ENCODE measurements at places on chromosomes 2 and 18.
A peak's percentile ranks its signal among the peaks of the same experiment; 100 is the strongest.

DNA sequence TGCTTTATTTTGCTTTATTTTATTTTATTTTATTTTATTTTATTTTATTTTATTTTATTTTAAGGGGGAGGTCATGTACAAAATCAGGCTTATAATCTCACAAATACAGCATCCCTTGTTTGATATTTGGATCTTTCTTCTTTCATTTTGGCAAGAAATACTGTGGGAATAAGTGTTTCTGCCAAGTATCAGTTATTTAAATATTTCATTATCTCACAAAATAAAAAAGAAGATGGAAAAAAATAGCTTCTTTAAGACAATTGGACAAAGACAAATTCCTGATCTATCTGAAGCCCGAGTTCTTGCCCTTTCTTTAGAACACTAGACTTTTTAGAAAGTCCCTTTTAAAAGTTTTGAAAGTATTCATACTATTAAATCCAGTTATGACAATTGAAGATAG lies 560.5 kb upstream of the ZEB2 start:
- no peak for DNase-seq

GRCh38 chr2:82857967-82858366 lies 1601.1 kb downstream of the SUCLG1 start:
- DNase-seq, result no peak

DNA sequence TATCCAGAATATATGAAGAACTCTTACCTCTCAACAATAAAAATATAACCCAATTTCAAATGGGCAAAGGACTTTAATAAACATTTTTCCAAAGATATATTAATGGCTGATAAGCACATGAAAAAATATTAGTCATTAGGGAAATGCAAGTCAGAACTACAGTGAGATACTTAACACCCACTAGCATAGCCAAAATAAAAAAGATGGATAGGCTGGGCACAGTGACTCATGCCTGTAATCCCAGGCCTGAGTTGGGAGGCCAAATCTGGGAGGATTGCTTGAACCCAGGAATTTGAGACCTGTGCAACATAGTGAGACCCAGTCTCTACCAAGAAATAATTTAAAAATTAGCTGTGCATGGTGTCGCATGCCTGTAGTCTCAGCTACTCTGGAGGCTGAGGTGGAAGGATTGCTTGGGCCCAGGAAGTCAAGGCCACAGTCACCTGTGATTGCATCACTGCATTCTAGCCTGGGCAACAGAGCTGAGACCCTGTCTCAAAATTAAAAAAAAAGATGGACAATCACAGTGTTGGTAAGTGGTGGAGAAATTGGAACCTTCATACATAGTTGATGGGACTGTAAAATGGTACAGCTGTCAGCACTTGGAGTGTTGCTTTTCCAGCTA lies 25.1 kb downstream of the MARCHF7 start:
- DNase-seq, result peak; percentile 27

GRCh38 chr2:72685638-72686213 lies 140.1 kb downstream of the EXOC6B start:
- DNase-seq, result no peak

- no peak for DNase-seq
Measured at GRCh38 chr18:50125456-50125855, 69.5 kb downstream of the MYO5B start.

DNA sequence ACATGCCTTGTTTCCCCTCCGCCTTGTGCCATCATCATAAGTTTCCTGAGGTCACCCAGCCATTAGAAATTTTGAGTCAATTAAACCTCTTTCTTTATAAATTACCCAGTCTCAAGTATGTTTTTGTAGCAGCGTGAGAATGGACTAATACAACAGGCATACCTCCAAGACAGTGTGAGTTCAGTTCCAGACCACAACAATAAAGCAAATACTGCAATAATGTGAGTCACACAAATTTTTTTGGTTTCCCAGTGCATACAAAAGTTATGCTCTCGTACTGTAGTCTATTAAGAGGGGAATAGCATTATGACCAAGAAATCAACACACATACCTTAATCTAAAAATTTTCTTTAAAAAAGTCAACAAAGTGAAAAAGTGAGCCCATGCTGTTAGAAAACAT lies 217.2 kb downstream of the NR4A2 start:
- peak; percentile 26 for DNase-seq

DNA sequence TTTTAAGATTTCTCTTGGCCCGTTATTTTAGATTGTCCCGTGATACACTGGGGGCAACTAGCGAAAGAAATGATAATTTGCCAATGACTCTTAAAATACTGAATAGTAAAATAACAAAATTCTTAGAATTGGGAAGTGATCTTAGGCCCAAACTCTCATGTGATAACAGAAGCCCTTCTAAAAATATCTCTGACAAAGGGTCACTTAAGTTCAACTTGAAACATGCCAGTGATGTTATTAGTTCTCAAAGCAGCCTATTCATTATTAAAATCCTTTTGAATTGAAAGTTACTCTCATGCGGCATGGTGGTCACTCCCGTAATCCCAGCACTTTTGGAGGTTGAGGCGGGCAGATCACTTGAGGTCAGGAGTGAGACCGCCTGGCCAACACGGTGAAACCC lies 920.9 kb downstream of the NRXN1 start:
- no peak for DNase-seq

DNA sequence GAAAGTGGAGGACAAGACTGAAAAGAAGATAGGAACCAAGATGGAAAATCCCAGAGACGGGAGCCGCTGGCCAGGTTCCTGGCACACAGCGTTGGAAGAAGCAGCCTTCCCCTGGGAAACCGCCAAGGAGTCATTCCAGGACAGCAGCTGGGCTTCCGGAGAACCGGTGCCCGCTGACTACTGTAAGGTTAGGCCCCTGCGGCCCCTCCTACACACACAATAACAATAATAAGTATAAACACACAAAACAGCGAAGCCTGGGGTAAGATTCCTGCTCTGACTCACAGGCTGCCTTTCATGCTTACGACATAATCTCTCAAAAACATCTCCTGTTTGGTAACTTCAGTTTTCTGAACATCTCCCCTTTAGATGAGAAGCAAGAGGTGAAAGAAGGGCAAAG lies 28.1 kb upstream of the MYCN start:
- no peak for DNase-seq

DNA sequence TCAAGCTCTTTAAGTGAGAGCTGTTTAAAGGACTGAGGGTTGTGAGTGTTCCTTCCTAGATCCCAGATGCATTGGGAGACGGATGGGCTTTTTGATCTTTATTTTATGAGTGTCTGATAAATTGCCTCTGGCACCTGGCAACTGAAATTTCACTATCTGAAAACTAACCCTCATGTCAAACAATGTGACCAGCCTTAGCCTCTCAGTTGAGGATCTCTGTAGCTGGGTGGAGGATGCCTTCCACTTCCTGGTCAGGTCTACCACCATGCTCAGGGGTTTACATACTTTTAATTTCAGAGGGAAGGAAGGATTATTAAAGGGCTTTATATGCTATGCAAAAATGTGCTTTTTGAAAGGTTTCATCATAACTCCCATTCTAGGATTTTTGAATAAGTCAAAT lies 70.5 kb upstream of the NT5C1B start:
- DNase-seq, result no peak

GRCh38 chr2:106119074-106119473 lies 75.0 kb downstream of the UXS1 start:
- no peak for DNase-seq

DNA sequence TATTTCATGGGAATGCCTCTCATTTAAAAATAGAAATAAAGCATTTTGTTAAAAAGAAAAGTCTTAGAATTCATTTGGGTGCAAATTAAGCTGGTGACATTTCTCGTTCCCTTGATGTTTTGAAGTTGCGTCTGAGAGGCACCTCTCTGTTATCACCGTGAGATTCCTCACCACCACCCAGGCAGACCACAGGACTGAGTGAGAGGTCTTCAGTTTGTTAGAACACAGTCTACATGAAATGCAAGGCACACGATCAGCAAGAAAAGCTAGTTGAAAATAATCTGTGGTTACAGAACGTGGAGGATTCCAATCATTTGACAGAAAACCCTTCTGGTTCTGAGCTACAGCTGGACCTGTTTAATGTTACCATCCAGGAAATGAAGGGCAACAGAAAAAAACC lies 116.0 kb downstream of the UXS1 start:
- no peak for DNase-seq

DNA sequence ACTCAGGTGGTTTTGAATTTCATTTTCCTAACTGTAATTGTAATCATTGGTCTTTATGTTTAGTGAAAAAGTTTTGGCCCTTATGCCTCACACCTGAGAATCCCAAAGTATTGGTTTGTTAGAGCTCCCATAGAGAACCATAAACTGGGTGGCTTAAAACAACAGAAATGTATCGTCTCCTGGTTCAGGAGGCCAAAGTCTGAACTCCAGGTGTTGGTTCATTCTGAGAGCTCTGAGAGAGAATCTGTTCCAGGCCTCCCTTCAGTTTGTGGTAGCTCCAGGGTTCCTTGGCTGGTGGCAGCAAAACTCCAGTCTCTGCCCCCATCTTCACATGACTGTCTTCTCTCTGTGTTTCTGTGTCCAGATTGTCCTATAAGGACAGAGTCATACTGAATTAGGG lies 11.0 kb downstream of the IL37 start:
- no peak for DNase-seq

- no peak for DNase-seq
Measured at GRCh38 chr2:160425434-160426151, 68.0 kb downstream of the RBMS1 start.

- DNase-seq, result no peak
Measured at GRCh38 chr2:19250906-19251305, 107.5 kb downstream of the OSR1 start.

- no peak for DNase-seq
Measured at GRCh38 chr2:76314271-76315020, 603.7 kb upstream of the GCFC2 start.

- DNase-seq, result peak; percentile 95
Measured at GRCh38 chr2:38690499-38691420, 24.8 kb downstream of the GALM start.

DNA sequence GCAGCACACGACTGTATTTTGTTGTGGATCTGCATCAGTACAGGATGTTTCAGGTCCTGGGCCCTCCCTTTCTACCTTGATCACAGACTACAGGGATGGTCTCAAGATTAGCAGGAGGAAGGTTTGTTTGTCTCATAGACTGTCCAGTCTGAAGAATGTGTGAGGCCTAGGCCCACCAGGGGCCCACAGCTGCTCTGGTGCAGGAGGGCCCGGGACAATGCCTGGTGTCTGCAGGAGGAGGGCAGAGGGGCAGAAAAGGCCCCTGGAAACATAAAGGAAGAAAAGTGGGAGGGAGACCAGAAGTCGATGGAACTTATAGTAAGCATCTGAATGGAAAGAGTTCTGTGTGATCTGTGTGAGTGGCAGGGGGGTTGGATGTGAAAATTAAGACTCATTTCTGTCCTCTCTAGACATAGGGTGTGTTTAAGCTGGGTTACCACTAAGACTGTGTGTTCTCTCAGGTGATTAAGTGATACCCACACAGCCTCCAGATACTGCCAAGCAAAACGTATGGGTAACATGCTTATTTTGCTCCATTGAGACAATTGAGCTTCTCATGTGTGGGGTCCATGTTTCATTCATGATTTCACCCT lies 33.4 kb upstream of the LPIN2 start:
- DNase-seq, result no peak

Data from fibroblast of skin of back (primary cell).